T-helper 17 cell (primary cell): ENCODE measurements at places on chromosomes 4 and X. TPM values are rescaled to one million over a fixed set of nuclear protein-coding genes. Genes with fewer than 3 reads are reported as not detected.

VSIG1 gene
- total RNA-seq, result 32.6 TPM

ASMT gene
- total RNA-seq, result 0.57 TPM

DNA sequence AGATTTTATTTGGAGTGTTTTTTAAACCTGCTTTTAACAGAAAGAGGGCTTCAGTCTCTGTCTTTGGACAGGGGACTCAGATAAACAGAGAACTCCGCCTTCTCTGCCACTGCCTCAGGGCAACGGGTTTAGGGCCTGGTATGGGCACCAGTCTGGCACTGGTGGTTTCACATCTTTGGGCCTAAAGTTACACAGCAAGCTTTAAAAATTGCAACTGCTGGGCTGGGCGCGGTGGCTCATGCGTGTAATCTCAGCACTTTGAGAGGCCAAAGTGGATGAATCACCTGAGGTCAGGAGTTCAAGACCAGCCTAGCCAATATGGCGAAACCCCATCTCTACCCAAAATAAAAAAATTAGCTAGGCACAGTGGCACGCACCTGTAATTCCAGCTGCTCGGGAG is 10.3 kb upstream of the NAT8L start:
- peaks cover 35% of the 10 kb centered on the region for H3K27me3 ChIP-seq
- no peak overlapping the region for H3K27ac ChIP-seq
- peaks cover 2% of the 10 kb centered on the region for H3K36me3 ChIP-seq
- no peak overlapping the region for H3K4me3 ChIP-seq

NUDT10 gene
- total RNA-seq, result not detected

OPRPN gene
- total RNA-seq, result not detected

TSPAN6 gene
- total RNA-seq, result 1.2 TPM

CTAG1A gene
- total RNA-seq, result not detected

LRP2BP gene
- 3.3 TPM for total RNA-seq

- peaks cover 12% of the 10 kb centered on the region for H3K27me3 ChIP-seq
- H3K27ac ChIP-seq, result no peak overlapping the region
- no peak overlapping the region for H3K4me3 ChIP-seq
Measured at GRCh38 chr4:21742326-21742725, 206.2 kb downstream of the KCNIP4 start.

- peaks cover 39% of the 10 kb centered on the region for H3K27me3 ChIP-seq
- no peak overlapping the region for H3K4me3 ChIP-seq
- H3K4me1 ChIP-seq, result peaks cover 3% of the 10 kb centered on the region
Measured at GRCh38 chr4:76492055-76492454, 57.0 kb downstream of the SHROOM3 start.

RAI2 gene
- 0.72 TPM for total RNA-seq

- H3K4me3 ChIP-seq, result no peak overlapping the region
- H3K4me1 ChIP-seq, result no peaks in the 10 kb centered on the region
- H3K36me3 ChIP-seq, result peaks cover 2% of the 10 kb centered on the region
- DNase-seq, result no peak
- no peak overlapping the region for H3K27ac ChIP-seq
- H3K27me3 ChIP-seq, result peaks cover 60% of the 10 kb centered on the region
Measured at GRCh38 chr4:78560296-78560963, 8.9 kb downstream of the ANXA3 start.

DNA sequence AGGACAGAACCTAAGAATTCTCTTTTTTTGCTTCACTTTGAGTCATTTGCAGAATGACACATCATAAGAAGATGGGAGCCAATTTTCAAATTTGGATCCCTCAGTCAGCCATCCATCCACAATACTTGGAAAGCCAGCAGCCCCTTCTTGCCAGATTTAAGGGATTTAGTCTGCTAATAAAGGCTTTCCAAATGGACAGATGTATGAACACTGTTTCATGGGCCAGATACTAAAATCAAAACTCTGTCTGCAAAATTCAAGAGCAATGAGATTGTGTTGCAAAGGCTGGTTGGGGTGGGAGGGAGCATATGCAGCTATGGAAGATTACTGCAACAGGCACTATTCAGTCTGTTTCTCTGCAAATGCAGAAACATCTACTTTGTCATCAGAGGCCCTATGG is 37.7 kb upstream of the KCNIP4 start:
- no peak overlapping the region for H3K27ac ChIP-seq
- H3K36me3 ChIP-seq, result no peaks in the 10 kb centered on the region
- H3K4me3 ChIP-seq, result no peak overlapping the region

DNA sequence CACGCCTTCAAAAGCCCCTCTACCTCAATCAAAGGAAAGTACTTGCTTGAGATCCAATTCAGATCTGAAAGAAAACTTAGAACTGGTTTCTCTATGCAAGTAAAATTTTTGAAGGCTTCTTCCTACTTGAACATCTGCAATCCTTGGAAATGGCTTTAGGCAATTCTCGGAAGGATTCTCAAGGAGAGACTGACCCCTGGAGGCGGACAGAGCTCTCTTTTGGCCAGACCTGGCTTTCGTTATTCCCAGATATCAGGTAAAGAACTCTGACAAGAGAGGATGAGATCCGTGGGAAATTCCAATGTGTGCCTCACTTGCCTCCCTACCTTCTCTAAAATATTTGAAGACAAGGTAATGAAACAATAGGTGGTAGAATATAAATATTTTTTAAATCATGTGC is 670.3 kb upstream of the FAM241A start:
- H3K4me3 ChIP-seq, result no peak overlapping the region
- H3K27me3 ChIP-seq, result no peaks in the 10 kb centered on the region
- H3K36me3 ChIP-seq, result no peaks in the 10 kb centered on the region
- H3K4me1 ChIP-seq, result no peaks in the 10 kb centered on the region

DNA sequence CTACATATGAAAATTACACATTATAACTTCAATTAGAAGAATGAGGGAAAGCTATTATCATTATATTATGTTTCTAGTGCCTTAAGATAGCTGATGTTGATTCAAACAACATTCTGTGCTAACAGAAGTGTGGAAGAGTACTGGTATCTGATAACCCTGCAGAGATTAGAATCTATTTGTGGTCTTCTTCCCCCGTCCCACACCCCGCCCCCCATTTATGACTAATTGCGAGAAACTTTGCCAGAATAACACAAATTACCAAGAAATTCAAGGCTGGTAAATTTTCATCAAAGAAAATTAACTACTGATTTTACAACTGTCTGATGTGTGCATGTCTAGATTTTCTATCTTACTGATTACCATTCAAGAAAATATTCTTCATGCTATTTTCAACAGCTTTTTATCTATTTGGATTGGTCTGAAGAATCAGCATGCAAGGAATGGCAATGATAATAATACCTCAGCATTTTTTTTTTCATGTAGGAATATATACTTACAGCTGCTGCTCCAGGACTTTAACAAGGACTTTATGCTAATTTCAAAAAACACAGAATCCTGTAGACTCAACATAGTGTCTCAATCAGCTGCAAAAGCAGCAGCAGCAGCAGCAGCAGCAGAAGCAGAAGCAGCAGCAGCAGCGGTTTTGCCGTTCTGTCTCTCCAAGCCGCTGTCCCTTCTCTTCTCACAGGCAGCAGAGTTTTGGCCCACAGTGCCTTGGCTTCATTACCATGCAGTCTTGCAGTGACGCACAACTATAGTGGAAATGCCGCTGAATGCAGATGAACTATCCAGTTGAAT is 126.7 kb downstream of the FRYL start:
- H3K36me3 ChIP-seq, result peaks cover 5% of the 10 kb centered on the region
- no peaks in the 10 kb centered on the region for H3K27me3 ChIP-seq
- peaks cover 34% of the 10 kb centered on the region for H3K4me1 ChIP-seq
- DNase-seq, result no peak

GRCh38 chrX:75596178-75596577 is 73.3 kb upstream of the ZDHHC15 start:
- no peaks in the 10 kb centered on the region for H3K4me1 ChIP-seq
- no peak overlapping the region for H3K27ac ChIP-seq
- no peak overlapping the region for H3K4me3 ChIP-seq
- H3K27me3 ChIP-seq, result no peaks in the 10 kb centered on the region
- DNase-seq, result no peak

DNA sequence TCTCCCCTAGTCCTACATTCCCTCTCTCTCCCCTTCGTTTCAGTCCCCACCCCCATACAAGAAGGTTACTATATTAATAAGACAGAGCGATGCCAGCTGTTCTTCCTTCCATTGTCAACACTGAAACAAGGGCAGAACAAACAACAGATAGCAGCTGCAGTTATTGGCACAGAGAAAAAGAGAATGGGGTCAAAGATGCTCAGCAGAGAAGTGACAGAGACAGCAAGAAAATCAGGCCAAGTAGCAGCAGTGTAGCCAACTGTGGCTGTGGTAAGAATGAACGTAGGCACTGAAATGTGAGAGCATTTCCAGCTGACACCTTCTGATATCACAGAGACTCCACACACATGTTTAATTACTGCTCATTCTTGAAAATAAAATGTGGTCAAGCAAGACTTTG is 641.8 kb downstream of the FSTL5 start:
- no peaks in the 10 kb centered on the region for H3K36me3 ChIP-seq
- H3K27me3 ChIP-seq, result no peaks in the 10 kb centered on the region
- DNase-seq, result no peak
- H3K4me1 ChIP-seq, result no peaks in the 10 kb centered on the region

DNA sequence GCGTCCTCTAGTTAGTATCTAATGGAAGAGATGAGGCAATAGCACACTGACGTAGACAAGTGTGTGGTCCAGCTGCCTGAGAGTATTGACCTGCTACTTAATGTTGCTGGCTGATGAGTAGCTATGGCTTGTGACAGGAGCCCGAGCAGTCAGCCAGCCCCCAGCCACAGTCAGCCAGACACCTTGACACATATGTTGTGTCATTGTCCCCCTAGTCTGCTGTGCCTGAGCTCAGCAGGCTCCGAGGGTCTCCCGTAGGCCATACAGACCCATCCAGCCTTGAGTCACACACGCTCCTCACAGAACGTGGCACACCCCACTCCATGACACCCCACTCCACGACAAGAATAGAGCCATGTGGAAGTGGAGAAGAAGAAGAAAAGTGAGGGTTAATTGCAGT is 362.1 kb downstream of the UNC5C start:
- H3K27ac ChIP-seq, result peak overlapping the region; percentile 65
- no peak overlapping the region for H3K4me3 ChIP-seq
- no peaks in the 10 kb centered on the region for H3K36me3 ChIP-seq
- DNase-seq, result no peak

DNA sequence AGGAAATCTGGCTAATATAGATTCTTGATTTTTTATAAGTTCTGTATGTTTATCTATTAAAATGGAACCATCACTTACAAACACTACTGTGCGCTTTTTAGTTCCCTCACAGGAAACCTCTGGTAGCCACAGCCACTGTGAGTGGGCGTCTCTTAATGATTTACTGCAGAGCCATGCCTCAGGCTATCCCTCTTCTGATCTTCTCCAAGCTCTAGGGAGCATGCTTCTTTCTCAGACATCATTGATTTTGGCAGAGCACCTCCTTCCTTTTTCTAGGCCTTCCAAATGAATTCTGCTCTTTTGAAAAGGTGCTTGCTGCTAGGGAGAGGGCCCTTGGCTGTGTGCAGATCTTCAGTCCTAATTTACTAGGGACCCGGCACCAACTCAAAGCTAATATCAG is 61.1 kb upstream of the STS start:
- no peaks in the 10 kb centered on the region for H3K36me3 ChIP-seq
- H3K4me3 ChIP-seq, result no peak overlapping the region
- H3K4me1 ChIP-seq, result peaks cover 34% of the 10 kb centered on the region
- no peak for DNase-seq

DNA sequence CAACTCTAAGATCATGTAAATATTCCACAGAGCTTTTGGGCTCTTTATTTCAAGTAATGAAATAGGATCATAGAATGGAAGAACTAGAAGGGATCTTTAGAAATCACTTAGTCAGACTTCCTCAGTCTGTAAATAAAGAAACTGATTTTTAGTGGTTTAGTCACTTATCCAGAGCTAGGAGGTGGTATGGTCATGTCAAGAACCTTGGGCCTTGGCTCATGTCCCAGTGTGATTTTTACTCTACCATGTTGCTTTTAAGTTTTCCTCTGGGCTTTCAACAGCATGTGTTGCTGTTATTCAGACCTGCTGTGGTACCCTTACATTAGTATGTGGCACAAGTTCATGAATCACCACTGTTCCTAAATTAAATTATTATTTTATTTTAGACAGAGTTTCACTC is 184.9 kb downstream of the FRAS1 start:
- no peak overlapping the region for H3K27ac ChIP-seq
